Epithelial cell of esophagus (primary cell): ENCODE measurements at places on chromosomes 16 and 17.

DNA sequence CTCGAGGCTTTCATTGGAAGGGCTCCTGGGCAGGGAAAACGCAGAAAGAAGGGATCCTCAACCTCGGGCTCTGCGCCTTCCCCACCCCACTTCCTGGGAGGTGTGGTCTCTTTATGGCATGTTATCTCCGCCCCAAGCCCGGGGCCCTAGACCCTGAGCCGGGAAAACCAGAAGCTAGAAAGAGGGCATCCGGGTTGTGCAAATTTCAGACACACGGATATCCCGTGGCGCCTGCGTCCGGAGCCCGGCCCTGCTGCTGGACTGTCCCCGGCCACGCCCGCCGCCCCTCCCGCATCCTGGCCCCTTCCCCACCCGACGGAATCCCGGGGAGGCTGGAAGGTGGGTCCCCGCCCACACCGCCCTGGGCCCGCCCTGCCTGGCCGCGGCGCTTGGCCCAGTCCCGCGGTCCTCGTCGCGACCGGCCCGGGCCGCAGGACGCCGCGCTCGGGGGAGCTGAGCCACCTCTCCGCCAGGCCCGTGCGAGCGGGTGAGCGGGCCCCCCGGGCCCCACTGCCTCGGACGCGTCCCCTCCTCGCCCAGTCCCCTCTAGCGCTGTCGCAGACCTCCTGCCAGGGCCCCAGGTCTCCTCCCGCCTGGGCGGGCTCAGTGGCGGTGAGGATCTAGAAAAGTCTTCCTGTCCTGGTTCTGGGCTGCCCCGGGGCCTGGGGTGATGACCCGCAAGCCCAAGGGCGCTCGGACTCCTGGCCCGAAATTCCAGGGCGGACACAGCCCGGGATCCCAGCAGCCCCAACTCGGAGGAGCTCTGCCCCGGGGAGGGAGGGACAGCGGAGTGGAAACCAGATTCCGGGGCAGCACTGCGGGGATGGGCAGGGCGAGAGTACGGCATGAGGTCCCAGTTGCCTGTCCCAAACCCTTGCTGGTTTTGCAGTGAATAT, at the start of gene SLC16A5:
Gene SLC16A5 (plus strand): TSS at position 397 of the 896 bp plus-strand sequence. CDS start 5,683 bp downstream, outside the sequence.
- DNase-seq: peak; percentile 68

GRCh38 chr17:1873418-1873817, 43.6 kb downstream of the RPA1 start:
- DNase-seq: no peak

GRCh38 chr17:37123386-37123785, 174.6 kb downstream of the AATF start:
- no peak for DNase-seq

- DNase-seq: no peak
These were observed 328.0 kb downstream of the TMEM114 start for GRCh38 chr16:8262299-8262698.

DNA sequence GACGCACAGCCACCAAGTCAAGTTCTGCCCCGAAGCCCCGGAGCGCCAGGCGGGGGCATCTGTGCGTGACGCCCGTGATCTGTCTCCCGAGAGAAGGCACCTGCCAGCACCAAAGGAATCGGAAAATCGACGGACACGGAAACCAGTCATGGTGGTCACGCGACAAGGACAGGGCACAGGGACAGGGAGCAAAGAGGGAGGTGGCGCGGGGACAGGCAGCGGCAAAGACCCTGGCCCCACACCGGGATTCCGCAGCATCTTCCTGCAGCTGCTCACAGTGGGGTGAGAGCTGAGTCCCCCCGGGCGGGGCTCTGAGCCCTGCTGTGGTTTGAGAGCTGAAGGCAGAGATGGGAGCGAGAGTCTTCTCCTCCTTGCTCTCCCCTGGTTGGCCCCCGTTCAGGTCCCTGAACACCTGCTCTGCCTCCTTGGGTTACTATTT, 56.4 kb downstream of the ABR start:
- DNase-seq: no peak

DNA sequence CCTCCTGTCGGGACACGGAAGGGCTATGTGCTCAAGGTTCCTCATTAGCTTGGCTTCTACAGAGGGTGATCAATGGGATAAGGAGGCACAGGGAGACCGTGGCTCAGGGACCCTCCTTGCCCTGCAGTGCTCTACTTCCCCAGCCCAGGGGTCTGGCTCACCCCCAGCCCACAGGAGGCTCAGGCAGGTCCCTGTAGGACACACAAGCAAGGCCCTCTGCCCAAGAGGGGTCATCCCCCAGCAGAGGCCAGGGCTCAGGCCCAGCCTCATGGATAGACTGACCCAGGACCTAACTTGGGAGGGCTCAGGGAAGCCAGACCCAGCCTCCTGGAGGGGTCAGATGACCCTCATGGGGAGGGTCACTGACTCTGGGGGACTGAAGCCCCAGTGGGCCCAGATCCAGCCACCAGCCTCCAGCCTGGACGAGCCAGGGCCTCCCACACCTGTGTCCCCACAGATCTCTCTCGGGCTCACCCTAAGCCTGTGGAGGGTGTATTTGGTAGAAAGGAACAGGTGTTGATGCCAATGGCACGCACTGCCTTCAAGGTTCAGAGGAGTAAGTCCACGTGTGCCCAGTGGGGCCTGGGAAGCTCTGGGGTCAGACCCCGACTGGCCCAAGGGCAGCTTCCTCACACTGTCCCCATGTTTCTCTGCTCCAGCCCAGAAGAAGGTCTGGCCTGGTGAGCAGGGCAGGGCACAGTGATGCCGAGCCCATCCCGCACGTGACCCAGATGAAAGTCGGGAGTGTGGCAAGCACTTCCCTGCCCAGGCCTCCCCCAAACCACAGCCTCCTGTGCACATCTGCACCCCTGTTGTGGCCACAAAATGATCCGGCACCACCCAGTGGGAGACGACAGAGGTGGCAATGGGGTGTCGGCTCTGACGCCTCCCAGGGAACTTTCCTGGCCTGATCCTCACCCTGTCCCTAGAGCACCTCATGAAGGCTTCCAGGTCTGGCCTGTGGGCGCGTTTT, 10.9 kb upstream of the KRTAP17-1 start:
- DNase-seq: no peak
